NCI-H345 (cell line): ENCODE measurements at places on chromosomes 12 and 14.
A peak's percentile ranks its signal among the peaks of the same experiment; 100 is the strongest.

GRCh38 chr14:26180221-26180620 is 417.6 kb downstream of the NOVA1 start:
- peak; percentile 88 for DNase-seq

GRCh38 chr12:2076196-2076570 is 23.4 kb downstream of the CACNA1C start:
- DNase-seq: no peak

GRCh38 chr12:93657071-93657470 is 20.1 kb upstream of the CRADD start:
- no peak for DNase-seq

DNA sequence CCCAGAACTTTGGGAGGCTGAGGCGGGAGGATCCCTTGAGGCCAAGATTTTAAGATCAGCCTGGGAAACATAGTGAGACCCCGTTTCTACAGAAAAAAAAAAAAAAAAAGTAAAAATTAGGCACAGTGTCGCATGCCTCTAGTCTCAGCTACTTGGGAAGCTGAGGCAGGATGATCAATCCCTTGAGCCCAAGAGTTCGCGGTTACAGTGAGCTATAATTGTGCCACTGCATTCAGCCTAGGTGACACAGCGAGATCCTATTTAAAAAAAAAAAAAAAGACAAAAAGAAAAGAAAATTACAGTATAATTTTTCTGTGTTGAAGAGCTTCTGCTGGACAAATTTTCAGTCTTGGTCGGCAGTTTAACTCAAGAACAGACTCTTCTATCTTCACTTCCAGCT is 133.9 kb upstream of the FGD4 start:
- DNase-seq: no peak

GRCh38 chr14:67371247-67372148 is 11.4 kb downstream of the EIF2S1 start:
- DNase-seq: no peak

- DNase-seq: no peak
Observed at GRCh38 chr14:20699931-20700330, 11.4 kb downstream of the ANG start.

- peak; percentile 67 for DNase-seq
Observed at GRCh38 chr12:6827982-6828780, at the start of gene P3H3. P3H3 (plus strand) TSS chr12:6828407; CDS start chr12:6828441, 34 bp downstream.

- no peak for DNase-seq
Observed at GRCh38 chr12:104458694-104459367, 2.1 kb downstream of the CHST11 start.

- no peak for DNase-seq
Observed at GRCh38 chr12:122067966-122068365, 10.6 kb upstream of the MLXIP start.

DNA sequence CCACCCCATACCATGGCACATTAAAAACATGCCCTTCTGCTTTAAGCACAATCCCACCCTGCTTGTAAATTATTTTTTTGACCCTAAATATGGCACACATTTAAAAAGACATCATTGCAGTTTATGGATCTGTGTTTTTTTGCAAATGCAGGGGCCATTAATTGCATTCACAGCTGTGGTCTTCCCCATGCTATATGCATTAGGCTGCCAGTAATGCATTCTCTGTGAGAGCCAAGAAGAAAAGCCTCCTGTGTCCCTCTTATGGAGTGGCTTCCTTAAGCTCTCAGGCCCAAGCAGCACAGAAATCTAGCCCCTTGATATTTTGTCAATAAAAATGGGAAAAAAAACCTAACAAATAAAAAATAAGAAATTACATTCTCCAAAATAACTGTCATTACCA is 20.4 kb upstream of the COCH start:
- DNase-seq: no peak

DNA sequence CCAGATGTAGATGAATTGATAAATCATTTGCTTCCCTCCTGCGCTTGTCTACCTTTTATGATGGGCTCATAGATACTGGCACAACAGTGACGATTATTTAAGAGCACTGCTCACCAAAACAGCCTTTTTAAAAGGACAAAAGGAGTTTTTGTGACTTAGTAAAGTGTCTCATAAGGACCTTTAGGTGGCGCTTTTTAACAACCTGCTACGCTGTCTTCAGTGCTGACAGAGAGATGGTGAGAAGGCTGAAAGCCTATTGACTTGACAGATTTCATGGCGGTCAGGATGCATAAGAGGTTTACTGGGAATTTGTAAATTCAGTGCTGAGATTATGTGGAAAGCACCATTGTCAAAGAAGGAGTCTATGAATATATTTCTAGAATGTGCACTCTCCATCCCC is 87.6 kb downstream of the SLC15A5 start:
- no peak for DNase-seq

- no peak for DNase-seq
Observed at GRCh38 chr12:26848156-26848825, 15.3 kb upstream of the ITPR2 start.

DNA sequence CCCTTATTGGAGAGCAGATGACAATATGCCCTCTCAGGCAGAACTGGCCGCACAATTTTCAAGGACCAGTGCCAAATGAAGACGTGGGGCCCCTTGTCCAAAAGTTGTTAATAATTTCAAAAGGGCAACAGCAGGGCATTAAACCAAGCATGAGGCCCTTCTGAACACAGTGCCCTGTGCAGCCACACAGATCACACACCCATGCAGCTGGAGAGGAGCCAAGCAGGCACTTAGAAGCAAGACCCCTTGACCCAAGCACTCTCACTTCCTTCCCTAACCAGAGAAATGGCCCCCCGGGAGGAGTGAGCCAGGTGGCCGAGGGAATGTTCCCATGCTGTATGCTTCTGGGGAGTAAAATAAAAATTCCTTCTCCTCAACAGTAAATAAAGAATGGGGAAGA is 114.0 kb upstream of the TMPO start:
- no peak for DNase-seq

DNA sequence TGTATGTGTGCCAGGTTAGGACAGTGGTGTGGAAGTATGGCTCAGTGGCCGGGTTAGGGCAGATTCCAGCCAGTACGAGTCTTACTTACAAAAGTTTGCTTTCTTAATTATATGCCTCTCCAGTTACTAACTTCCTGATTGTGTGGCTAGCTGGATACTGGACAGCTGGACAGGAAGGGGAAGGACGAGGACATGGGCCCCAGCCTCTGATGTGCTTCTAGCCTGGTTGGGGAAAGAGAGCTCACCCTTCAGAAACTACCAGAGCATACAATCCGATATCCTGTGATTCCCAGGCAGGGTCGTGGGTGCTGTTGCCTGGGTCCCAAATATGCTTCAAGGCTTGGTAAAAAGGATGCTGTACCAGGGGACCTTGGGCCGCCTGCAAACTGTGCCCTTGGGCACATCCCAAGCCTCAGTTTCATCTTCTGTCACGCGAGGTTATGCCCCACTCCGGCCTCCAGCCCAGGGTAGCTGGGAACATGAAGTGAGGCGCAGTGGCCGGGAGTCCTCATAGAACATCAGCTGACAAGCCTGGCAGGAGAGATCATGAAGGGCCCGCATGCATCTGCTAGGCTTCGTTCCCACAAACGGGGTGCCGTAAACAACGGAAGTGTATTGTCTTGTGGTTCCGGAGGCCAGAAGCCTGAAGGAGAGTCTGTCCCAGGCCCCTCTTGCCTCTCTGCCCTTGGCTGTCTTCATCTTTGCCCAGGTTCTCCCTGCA is 23.2 kb upstream of the RIN3 start:
- no peak for DNase-seq

- DNase-seq: no peak
Observed at GRCh38 chr14:69101331-69101826, 51.5 kb downstream of the DCAF5 start.

DNA sequence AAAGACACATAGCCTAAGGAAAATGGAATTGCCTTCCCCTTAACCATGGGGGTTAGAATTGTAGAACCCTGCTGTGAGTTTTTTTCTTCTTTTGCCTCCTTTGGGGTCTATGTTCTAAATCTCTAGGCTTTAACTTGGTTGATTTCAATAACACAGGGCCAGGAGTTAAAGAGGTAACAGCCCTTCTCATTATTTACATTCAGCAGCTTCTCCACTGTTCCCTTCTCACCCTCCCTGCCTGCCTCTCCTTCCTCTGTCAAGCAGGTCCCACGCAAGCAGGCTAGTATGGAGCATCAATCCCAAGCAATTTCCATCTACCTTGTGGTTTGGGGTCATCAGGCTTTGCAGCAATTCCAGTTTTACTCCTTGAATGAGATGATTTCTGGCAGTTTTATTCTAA is 236.1 kb upstream of the G2E3 start:
- no peak for DNase-seq

DNA sequence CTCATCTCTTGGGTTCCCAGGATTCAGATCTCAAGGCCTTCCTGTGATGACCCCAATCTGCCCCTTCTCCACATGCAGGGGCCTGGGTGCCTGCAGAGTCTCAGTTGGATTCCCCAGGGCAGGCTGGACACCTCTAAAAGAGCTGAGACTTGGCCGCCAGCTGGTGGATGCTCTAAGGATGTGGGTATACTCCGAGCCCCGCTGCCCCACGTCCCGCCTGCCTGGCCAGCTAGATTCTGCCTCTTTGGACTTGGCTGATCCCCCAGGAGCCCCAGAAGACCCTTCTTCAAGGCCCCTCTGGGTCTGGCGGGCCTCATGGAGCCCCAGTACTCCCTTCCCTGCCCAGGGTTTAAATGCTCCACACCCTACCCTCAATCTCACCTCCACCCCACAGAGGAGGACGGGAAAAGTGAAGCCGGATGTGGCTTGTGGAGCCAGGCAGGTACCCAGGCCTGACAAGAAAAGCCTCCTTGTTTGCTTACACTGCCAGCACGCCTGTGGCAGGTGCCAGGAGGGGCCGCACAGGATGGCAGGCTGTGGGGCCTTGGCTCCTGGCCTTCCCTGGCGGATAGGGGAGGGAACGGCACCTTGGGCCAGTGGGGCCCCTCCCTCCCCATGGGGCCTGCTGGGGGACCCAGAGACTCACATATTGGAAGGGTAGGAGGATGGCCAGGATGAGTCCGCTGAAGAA is 15.1 kb downstream of the FAIM2 start:
- DNase-seq: peak; percentile 35

GRCh38 chr14:37665479-37665878 is 70.0 kb downstream of the TTC6 start:
- DNase-seq: no peak

DNA sequence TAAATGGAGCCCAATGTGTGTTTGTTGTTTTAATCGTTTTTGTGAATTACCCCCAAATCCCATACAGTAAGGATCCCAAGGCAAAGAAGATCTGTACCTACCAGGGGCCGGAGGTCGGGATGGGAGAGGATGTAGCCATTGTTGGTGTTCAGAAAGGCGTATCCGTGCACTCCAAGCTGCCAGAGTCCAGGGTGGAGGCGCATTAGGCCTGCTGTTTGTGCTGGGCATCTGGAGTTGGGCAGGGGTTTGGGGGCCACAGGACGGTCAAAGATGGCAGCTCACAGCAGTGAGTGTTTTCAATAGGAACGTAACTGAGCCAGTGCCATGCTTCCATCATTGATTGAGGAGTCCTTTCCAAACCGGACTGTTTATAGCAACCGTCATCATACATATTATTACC is 40.2 kb downstream of the CACNA2D4 start:
- no peak for DNase-seq

DNA sequence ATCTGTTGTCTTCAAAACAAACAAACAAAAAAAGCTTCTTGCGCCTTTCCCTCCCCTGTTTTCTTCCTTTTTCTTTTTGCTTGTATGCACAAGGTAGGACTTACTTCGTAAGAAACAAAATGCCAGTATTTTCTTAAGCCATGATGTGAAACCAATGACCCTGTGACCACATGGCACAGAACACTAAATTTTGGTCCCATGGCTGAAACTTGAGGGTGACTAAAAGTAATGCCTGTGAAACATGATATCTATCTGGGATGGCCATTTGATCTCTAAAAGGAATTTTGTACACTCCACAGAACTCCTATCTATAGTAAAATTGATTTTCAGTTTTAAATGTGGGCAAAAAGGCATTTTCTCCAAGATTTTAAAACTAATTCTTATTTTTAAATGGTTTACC is 63.6 kb downstream of the PAPOLA start:
- no peak for DNase-seq

GRCh38 chr14:63510538-63510937 is 32.6 kb downstream of the PPP2R5E start:
- DNase-seq: no peak

- DNase-seq: no peak
Observed at GRCh38 chr14:95387826-95388445, 68.2 kb upstream of the CLMN start.

DNA sequence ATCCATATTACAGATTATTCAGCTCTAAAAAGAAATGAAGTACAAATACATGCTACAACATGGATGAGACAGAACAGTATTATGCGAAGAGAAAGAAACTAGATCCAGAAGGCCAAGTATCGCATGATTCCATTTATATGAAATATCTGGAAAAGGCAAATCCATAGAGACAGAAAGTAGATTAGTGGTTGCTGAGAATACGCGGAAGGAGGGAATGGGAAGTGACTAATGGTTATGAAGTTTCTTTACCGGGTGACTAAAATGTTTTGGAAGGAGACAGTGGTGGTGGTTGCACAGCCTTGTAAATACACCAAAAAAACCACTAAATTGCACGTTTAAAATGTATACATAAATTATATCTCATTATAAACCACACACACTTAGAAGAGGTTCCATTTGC is 12.5 kb downstream of the PRDM4 start:
- no peak for DNase-seq

GRCh38 chr12:44573723-44574122 is 302.4 kb downstream of the NELL2 start:
- no peak for DNase-seq

DNA sequence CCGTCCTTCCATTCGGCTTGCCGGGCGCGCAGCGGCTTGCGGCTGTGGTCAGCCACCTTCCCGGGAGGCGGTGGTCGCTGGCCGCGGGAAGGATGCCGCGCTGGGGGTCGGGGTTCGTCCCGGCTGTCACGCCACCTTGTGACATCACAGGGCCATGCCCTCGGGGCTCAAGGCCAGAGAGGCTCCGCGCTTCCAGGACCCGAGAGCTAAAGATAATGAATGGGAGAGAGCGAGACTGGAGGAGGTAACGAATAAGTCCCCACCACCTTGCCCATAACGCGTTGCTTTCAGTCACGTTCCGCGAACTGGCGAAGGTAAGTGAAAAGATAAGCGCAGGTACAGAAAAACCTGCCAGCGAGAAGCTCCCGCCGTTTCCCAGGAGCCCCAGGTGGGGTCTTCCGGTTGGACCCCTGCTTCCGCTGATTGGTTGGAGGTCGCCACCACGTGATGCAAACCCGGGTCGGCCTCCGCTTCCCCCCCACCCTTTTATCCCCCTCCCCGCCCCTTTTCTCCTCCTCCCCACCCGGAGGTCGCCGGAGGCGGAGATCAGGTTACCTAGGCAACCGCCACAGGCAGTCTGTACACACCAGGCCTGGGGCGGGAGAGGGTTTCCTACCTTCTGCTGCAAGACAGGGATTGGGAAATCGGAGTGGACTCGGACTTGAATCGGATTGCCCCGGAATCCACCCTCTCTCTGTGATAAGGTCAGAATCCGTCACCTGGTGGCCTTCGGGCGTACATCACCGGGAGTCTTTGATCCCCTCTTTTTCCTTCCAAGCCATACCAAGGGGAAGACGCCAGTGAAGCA is at the start of gene LRRC9:
Gene LRRC9 (plus strand): TSS at position 575 of the 808 bp plus-strand sequence.
- DNase-seq: peak; percentile 92

DNA sequence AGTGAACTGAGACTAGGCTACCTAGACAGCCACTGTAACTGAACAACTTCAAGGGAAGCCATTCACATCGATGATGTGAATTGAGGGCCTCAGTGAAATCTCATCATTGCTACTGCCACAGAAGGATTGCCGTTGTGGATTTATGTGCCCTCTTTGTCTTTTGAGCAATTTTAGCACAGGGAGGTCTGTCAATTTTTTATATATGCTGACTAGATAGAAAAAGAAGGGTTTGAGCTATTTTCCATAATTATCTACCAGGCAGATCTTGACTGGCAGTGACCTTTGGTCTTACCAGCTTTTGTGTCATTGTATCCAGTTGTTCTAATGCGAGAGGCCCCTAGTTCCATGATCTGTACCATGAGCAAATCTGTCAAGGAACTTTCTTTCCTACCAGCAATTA is 179.4 kb downstream of the ERC1 start:
- no peak for DNase-seq
